ENCODE measurements at places on chromosomes 2 and 18.

DNA sequence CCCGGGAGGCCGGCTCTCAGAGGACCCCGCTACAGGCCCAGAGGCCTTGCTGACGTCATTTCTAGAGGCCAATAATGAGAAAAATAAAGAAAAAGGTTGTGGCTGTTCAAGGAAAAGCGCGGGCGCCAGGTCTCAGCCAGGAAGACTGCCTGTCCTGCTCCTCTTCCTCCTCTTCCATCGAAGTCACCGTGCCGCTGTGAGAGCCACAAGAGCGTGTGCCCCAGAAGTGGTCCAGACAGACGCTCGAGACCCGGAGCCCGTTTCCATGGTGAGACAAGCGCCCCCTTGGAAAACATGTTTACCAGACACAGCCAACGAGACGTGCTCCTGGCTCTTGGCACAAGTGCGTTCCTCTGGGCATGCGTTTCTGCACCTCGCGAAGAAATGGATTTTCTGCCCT is 210.5 kb downstream of the HDAC4 start:
- DNase-seq, result no peak

GRCh38 chr18:11872479-11873136 is 21.4 kb downstream of the CHMP1B start:
- no peak for DNase-seq

GRCh38 chr2:70523996-70524965 is 29.3 kb downstream of the TGFA start:
- no peak for DNase-seq

- DNase-seq, result no peak
Observed at GRCh38 chr2:207987025-207987716, 38.2 kb downstream of the PLEKHM3 start.

DNA sequence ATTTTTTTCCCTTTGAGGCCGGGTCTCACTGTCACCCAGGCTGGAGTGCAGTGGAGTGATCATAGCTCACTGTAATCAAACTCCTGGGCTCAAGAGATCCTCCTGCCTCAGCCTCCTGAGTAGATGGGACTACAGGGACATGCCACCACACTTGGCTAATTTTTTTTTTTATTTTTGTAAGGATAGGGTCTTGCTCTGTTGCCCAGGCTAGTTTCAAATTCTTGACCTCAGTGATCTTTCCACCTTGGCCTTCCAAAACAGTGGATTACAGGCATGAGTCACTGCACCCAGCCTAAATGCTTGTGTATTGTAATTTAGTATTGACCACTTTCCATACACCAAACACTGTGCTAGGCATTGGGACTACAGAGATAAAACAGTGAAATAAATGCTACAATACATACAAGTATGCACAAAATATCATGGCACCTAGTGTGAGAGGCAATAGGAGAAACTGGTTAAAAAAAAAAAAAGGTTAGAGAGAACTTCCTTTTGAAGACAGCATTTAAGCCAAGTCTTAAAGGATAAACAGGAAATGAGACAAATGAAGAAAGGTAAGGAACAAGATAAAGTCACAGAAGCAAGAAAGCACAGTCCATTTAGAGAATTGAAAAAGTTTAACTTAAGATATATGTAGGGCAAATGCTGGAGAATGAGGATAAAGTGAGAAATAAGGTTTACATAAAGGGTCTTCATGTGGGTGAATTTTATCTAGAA is 113.4 kb downstream of the GORASP2 start:
- DNase-seq, result no peak

- no peak for DNase-seq
Observed at GRCh38 chr2:128550801-128551416, 232.2 kb upstream of the HS6ST1 start.

DNA sequence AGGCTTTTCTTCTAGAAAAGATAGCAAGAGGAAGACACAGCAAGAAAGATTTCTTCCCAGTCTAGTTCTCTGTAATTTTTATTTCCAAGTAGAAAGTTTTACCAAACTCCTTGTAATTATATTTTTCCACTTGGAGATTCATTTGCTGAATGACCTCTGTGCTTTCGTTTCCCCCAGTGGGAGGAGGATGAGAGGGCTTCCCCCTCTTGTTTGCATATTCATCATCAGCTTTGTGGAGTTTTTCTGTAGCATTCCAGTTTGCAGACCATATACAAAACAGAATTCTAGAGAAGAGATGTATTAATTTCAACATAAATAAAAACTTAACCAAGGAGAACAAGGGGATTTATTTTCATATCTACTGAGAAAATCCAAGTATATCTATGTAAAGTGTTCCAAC is 51.3 kb downstream of the RMDN2 start:
- DNase-seq, result no peak

DNA sequence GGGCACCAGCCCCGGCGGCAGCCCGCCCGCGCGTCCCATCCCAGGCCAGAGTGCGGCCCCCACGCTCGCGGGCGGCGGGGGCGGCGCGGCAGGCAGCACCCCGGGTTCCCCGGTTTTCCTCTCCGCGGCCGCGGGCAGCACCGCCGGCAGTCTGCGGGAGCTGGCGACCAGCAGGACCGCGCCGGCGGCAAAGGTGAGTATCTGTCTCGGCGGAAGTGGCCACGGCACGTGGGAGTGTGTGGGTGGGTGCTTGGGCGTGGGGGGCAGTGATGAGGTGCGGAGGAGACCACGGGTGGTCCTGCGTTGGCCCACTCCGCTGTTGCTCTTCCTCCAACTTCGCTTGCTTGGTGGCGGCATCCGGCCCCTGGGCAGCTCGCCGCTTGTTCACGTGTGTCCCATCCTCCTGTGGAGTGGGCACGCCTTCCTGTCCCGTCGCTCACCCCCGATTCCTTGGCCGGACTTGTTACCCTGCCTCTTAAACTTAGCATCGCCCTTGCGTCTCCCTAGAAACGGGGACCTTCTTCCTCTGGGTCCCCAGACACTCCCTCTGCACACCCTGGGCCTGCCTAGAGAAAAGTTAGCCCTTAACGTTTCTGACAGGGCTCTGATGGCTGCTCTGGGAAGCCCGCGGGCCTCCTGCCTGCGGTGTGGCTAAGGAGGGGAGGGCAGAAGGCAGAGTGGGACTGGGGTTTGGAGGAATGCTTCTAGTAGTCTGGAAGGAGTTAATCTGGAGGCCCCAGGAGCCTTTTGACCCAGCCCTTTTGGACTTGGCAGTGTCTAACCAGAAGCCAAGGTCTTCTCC is 1.1 kb downstream of the SH3RF3 start:
- DNase-seq, result no peak

GRCh38 chr2:236107536-236107935 is 60.6 kb downstream of the GBX2 start:
- no peak for DNase-seq

GRCh38 chr2:158217593-158217992 is 115.9 kb downstream of the UPP2 start:
- DNase-seq, result no peak

GRCh38 chr2:10238991-10239485 is 63.7 kb upstream of the HPCAL1 start:
- DNase-seq, result no peak

- DNase-seq, result no peak
Observed at GRCh38 chr2:166106431-166107015, 21.3 kb downstream of the SCN1A start.

DNA sequence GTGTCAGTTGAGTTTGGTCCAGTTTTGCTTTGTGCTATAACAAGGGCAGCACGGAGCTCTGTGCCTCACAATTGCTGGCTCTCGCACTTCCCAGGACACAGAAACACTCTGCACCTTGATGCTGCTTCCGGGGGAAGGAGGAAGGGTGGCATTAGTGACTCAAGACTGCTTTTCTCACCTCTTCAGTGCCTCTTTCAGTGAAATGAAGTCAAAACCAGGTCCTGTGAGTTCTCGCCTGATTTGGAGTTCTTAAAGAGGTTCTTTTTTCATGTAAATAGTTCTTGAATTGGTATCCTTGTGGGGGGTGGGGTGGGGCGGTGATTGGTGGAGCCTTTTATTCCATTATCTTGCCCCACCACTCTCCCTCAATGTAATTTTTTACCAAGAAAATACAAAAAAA is 91.5 kb upstream of the MYT1L start:
- DNase-seq, result no peak

GRCh38 chr2:226211439-226211838 is 588.2 kb downstream of the IRS1 start:
- no peak for DNase-seq

DNA sequence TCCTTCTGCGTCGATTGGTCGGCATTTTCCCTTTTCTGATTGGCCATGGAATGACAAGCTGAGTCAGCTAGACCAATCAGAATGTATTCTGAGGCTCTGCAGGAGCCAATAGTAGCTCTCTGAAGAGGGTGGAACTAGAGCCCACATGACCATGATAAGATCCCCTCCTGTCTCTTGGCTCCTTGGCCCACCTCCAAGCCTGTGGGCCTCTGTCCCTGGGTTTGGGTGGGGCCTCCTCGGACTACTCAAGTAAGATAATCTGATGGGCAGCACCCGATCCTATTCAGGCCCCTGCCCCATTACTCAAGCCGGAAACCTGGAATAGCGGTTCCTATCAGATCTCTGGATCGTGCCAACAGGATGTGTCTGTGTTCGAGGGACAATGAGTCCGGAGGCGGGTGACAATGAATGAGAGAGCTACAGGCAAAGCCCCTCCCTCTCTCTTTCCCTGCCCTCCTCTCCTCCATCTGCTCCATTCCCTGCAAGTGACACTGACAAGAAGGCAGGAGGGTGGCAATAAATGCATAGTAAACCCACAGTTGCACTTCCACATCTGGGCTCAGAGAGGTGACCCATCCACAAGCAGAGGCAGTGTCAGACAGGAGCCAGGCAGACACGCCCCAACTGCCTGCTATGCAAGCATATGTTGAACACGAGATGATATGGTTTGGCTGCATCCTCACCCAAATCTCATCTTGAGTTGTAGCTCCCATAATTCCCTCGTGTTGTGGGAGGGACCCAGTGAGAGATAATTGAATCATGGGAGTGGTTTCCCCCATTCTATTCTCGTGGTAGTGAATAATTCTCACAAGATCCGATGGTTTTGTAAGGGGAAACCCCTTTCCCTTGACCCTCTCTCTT is 114.7 kb downstream of the TNS1 start:
- DNase-seq, result no peak

- no peak for DNase-seq
Observed at GRCh38 chr2:145980318-145980717, 1460.4 kb upstream of the ZEB2 start.

GRCh38 chr18:9020221-9020620 is 82.3 kb upstream of the NDUFV2 start:
- DNase-seq, result no peak

DNA sequence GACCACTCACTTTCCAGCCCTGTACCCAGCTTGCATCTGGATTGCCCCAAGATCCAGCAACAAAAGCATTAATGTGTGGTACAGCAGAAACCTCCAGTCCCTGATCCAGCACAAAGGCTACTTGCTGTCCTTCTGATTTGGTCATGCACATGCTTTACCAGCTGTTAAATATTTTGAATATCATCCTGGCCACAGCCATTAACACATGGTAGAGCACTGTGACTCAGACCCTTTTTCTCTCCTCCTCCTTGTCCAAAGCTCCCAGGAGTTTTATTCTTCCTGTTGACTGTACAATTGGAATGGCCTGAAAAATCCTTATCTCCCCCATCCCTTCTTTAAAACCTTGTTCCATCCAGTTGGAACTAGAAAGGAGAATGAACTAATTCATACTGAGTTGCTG is 419.7 kb upstream of the TNP1 start:
- no peak for DNase-seq

- no peak for DNase-seq
Observed at GRCh38 chr18:42339372-42339771, 384.3 kb downstream of the PIK3C3 start.

DNA sequence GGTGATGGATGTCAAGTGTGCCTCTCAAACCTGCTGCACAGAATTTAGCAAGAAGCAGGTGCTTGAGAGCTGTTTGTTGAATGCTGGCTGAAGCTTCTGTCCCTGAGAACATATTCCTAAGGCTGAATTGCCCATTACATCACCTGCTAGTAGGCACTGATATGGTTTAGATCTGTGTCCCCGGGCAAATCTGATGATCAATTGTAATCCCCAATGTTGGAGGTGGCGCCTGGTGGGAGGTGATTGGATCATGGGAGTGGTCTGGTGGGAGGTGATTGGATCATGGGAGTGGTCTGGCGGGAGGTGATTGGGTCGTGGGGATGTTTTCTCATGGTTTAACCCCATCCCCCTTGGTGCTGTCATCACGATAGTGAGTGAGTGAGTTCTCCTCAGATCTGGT is 128.0 kb downstream of the HRH4 start:
- DNase-seq, result no peak

- peak; percentile 69 for DNase-seq
Observed at GRCh38 chr2:201118121-201118960, 2.4 kb downstream of the CFLAR start.

DNA sequence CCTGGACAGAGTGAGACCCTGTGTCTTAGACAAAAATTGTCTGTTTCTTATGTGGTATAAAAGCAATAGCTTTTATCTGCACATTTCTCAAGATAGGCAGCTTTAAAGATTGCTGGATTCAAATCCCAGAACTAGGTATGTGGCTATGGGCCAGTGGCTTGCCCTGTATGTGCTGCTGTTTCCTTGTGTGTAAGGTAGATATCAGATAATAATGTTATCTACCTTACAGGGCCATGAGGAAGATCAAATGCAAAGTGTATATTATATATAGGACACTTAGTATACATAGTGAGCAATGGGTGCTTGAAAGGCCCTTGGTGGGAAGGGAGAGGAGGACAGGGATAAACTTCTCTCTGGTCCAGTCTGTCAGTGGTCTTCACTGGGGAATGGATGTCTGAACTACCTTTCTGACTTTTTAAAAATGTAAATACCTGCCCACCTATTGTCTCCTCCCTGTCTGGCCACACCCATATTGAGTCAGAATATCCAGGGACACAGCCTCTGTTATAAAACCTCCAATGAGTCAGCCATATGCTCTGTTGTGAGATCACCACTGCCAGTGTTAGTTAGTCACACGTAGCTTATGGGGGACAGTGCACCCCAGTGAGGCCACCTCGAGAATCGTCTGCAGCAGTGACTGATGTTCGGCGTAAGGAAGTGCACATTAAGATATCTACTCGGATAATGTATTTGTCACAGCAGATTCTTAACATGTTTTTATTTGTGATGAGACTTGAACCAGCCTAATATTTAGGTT is 383.4 kb downstream of the PTPRM start:
- DNase-seq, result no peak

DNA sequence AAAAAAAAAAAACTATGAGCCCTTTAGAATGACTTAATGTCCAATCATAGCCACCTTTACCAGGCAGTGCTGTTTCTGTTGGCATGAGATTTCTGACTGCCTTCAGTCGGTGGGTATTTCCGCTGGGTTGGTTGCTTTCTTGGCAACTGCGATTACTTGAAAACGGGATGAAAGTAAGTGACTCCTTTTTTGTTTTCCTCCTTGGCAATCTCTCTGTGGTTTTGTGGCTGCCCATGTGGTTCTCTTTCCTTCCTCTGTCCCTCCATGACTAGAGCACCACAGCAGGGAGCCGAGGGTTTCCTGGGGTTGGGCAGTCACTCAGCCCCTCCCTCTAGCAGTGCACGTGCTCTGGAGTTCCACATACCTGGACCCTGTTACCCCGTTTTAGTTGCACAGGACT is 112.1 kb downstream of the KLHL29 start:
- no peak for DNase-seq

GRCh38 chr2:30235859-30236535 is 4.7 kb downstream of the LBH start:
- DNase-seq, result no peak
